Skin of body (tissue), 3 donors: ENCODE measurements at places on chromosomes 12 and 14.

DNA sequence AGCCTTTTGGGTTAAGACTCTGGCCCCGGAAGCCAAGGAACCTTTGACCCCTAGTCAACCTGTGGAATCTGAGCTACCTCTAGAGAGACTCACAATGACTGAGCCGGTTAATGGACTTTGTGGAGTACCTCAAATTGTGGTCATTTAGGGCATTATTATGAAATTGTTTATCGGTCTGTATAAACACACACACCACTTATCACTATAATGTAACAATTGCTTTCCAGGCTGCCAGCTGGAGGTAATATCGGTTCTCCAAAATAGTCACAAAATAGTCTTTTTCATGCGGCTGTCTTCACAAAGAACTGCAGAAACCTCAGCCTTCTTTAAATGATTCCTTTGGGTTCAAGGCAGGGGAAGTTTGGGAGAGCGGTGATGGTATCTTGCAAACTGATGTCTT, 144.2 kb downstream of the DACT1 start:
- DNase-seq, result no peak

- DNase-seq, result peak; percentile 1
Observed at GRCh38 chr14:24662753-24663152, 28.8 kb upstream of the GZMB start.

GRCh38 chr12:120352117-120352516, 16.8 kb downstream of the MSI1 start:
- no peak for DNase-seq

GRCh38 chr14:38749936-38750335, 353.1 kb downstream of the SEC23A start:
- no peak for DNase-seq

DNA sequence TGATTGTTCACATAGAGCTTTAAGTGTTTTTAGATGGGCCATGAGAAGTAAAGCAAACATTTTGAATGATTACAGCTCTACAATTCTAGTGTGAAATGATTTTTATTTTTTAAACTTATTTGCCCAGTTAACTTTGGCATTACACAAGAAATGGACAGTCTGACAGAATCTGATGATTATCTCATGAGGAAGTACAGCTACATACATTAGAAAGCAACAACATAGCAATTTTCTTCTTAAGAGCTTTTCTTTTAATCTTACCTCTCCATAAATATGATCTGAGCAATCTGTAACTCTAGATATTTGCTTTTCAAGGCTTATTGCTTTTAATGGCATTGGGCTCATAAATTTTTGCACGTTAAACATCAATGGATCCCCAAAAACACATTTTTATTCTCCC, 26.5 kb upstream of the PPP1R12A start:
- no peak for DNase-seq

GRCh38 chr14:94773061-94773648, 3.2 kb upstream of the GSC start:
- no peak for DNase-seq

DNA sequence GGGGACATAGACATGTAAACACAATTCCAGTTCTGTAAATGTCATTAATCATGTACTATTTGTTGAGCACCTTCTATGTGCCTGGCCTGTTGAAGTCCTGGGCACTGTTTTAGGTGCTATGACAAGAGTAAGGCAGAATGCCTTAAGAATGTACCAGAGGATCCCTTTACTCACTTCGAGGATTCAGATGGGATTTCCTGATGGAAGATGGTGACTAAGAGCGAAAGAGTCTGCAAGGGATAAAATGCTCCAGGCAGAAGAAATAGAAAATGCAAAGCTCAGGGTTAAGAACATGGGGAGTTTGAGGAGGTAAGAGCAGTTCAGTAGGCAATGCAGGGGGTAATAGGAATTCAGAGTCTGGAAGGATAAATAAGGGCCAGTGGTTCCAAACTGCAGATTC, 671.3 kb upstream of the TBX3 start:
- no peak for DNase-seq

GRCh38 chr14:30299915-30300314, 259.0 kb upstream of the G2E3 start:
- no peak for DNase-seq

GRCh38 chr12:95473884-95474659, at the start of gene METAP2:
TSS of gene METAP2 (plus strand) at chr12:95474152. CDS start at chr12:95474180, 28 bp downstream.
- peak; percentile 93 for DNase-seq

GRCh38 chr12:76628745-76629144, 69.2 kb upstream of the OSBPL8 start:
- no peak for DNase-seq

GRCh38 chr12:102439426-102440405, 40.6 kb downstream of the IGF1 start:
- DNase-seq, result peak; percentile 49

GRCh38 chr14:55103971-55104954, 24.8 kb upstream of the LGALS3 start:
- no peak for DNase-seq

DNA sequence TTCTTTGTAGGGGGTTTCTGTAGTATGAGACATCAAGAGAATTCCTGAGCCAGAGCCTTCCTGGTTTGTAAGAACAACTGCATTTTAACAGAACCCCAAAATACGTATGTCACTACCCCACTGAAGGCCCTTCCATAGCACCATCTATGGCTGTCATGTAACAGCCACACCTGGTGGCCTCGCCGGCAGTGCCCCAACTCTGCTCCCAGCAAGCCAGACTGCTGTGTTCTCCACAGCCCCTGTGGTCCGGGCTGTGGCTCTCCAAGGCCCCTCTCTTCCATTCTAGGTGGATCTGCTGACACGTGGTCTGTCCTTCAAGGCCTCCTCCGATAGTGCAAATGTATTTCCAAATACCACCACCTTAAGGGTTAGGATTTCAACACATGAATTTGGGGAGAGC, 9.9 kb upstream of the PPP1R13B start:
- no peak for DNase-seq

GRCh38 chr14:55697414-55697861, 117.4 kb downstream of the KTN1 start:
- no peak for DNase-seq

DNA sequence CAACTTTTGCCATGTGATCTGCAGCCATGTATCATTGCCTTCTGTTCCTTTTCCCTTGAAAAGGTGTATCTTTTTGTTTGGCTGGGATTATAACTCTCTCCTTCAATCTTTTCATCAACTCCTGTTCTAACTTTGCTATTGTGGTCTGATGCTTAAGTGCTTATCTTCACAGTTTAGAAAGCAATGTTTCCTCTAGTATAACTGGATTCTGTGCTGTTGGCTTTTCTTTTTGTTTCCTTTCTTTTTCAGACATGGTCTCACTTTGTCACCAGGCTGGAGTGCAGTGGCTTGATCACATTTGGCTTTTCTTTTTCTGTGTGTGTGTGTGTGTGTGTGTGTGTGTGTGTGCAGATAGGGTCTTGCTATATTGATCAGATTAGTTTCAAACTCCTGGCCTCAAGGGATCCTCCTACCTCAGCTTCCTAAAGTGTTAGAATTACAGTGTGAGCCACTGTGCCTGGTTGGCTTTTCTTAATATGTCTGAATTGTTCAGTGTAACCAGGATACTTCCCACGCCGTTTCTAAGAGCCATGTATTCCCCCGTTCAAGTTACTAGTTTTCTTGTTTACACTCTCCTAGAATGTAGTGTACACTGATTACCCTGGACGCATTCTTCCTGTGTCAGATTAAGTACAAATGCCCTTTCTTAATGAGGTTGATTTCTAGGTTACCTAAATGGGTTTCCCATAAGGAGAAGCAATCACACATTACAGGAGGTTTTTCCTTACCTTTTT, 35.5 kb downstream of the JAG2 start:
- no peak for DNase-seq

GRCh38 chr14:98907271-98907670, 364.7 kb downstream of the BCL11B start:
- DNase-seq, result no peak

- DNase-seq, result no peak
Observed at GRCh38 chr12:46959502-46959901, 119.9 kb upstream of the PCED1B start.

DNA sequence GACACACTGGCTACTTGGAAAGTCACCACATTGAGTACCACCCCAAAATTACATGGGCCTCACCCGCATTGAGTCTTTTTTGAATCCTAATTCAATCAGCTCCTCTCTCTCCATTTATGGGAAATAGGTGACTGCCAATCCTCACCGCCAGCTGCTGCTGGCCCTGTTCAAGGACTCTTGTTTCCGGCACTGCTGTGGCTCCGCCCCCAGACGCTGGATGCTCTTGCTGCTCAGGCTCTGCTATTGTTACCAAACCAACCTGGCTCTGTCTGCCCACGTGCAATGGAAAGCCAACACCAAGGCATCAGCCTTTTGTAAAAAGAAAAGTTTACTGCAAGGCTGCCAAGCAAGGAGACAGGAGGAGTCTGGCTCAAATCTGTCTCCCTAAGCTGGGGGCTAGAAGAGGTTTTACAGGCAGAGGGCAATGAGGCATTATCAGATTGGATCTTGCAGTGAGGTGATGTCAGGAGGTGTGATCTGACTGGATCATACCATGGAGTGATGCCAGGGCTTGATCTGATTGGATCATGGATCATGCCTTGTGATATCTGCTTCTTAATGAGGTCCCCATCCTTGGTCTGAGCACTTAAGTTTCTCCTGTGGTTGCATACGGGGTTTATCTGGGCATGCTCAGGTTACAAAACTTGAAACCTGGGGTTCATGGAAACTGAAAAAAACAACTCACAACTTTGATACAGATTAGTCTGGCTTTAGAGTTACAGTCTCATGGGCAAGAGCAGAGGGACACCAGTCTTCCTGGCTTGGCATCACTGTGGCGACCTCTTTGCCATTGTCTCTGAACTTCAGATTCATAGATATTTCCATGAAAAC, 117.1 kb upstream of the SLC35F4 start:
- DNase-seq, result no peak

GRCh38 chr12:6998715-6999451, 19.4 kb downstream of the LPCAT3 start:
- DNase-seq, result no peak

- no peak for DNase-seq
Observed at GRCh38 chr12:122399254-122399591, 23.2 kb downstream of the CLIP1 start.

DNA sequence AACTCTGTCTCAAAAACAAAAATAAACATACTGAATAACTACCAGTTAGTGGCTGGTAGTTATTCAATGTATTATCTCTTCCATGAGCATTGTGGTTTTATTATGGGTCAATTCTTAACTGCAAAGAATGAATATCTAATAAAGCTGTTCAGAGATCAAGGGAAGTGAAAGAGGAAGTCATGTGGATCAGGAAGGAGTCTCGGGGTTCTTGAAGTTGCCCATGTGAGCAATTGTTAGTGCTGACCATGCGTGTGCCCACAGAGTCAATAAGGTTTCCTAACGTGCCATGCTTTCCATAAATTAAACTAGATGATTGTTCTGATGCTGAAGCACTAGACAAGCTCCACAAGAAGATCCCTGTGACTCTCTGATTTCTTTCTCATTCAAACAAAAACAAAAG, 136.5 kb upstream of the CPSF6 start:
- no peak for DNase-seq

DNA sequence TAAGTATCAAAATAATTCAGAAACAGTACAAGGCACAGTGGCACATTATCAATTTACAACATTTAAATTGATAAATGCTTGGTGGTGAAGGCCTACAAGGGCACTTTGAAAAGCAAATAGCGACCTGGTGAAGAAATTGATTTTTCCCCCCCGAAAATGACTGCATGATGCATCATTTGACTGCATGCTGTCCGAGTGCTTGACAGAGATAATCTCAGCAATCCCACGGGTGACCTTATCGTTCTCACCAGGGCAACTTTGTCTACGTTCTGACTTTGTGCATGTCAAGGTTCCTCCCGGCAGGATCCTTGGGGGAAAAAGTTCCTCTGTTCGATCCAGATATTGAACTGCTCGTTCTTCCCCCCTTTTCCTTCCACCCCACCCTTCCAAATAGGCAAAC, 384.8 kb downstream of the EGLN3 start:
- DNase-seq, result no peak

DNA sequence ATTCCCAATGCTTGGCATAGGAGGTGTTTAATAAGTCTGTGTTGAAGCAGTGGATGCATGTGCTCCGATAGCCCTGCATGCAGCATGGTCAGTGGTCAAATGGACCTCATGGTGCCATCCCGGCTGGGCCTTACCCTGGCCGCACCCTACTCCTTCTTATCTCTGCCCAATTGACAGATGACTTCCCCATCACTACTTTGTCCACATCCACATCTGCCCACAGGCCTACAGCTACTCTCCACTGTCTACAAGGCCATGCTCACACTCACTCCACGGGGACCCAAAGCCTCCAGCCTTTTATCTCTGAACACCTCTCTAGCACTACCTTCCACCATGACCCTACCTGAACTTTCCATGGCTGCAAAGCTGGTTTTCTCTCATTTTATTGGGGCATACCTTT, 11.5 kb downstream of the SERPINA11 start:
- no peak for DNase-seq

DNA sequence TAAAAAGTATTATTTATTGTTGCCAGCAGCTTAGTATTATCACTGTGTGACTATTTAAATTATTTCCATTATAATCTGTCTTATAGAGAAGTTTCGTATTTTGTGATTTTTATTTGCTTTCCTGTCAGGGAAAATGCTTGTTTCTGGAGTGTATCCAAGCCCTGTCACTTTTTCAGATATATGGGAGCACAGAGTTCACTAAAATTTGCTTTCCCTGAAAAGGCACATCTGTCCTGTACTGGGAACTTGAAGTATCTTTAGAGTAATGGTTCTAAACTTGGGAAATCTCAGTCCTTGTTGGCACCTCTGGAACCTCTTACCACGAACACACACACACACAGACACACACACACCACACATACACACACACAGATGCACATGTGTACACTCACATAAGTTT, 39.3 kb upstream of the SSTR1 start:
- no peak for DNase-seq

DNA sequence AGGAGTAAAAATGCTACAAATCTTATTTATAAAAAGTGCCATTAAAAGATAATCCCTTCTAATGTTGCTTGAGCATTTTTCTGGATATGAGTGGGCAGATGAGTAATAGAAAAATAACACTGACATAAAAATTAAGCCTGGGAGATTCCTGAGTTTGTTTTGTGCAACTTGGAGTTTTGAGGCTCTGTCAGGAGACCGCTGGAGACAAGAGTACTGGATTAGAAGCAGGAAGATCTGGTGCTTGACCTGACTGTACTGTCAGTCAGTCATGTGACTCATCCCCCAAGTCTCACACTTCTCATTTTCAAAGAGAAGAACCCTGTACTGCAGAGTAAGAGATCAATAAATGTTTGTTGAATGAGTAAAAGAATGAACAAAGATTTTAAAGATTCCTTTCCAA, 29.4 kb downstream of the ANO4 start:
- no peak for DNase-seq

DNA sequence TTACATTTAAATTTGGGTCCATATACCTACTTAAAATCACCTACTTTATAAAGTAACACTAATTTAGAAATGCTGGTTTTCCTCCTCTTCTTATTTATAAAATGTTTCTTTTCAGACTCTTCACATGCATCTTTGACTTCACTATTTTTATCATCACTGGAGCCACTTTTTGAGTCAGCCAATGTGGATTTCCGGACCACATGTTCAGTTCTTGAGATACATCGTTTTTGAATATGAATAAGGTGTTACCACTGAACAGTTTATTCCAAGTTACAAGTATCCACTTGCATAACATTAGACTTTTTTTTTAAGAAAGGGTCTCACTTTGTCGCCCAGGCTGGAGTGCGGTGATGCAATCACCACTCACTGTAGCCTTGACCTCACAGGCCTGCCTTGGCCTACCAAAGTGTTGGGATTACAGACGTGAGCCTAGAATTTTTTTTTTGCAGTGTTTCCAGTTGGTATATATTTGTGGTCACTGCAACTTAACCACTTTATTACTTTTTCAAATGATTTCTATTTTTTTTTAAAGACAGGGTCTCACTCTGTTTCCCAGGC, 5.7 kb downstream of the FNTB start:
- no peak for DNase-seq

GRCh38 chr14:34013721-34014060, 62.8 kb upstream of the EGLN3 start:
- DNase-seq, result no peak
